ENCODE measurements at places on chromosomes 3 and 15.

GRCh38 chr15:39934397-39935071 is 619 bp downstream of the EIF2AK4 start:
- no peak for DNase-seq

- no peak for DNase-seq
Measured at GRCh38 chr3:11078826-11079515, 75.3 kb upstream of the HRH1 start.

DNA sequence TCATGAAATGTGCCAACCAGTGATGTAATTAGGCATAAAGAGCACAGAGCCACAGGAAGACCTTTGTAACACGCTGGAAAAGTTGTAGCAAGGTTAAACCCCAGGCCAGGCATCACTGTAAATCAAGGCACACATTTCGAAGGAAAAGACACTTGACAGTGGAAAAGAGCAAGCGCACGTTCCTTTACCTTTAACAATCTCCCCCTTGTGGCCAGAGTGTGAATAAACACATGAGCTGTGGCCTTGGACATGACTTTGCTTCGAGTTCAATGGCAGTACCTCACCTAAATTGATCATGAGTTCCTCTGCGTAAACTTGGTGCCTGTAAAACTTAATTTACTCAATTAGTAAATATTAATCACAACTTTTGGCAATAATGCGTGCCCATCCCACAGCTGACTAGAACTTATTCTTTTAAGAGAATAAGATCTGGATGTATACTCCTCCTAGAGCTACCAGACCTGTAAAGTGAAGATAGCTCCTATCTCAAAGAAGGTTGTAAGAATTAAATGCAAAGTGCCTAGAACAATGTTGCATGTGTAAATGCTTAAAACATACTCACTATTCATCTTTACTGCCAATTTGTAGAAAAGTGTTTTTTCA is 757.0 kb upstream of the NECTIN3 start:
- DNase-seq = peak; percentile 55

- DNase-seq = no peak
Measured at GRCh38 chr15:66906668-66907614, 158.5 kb upstream of the SMAD3 start.

DNA sequence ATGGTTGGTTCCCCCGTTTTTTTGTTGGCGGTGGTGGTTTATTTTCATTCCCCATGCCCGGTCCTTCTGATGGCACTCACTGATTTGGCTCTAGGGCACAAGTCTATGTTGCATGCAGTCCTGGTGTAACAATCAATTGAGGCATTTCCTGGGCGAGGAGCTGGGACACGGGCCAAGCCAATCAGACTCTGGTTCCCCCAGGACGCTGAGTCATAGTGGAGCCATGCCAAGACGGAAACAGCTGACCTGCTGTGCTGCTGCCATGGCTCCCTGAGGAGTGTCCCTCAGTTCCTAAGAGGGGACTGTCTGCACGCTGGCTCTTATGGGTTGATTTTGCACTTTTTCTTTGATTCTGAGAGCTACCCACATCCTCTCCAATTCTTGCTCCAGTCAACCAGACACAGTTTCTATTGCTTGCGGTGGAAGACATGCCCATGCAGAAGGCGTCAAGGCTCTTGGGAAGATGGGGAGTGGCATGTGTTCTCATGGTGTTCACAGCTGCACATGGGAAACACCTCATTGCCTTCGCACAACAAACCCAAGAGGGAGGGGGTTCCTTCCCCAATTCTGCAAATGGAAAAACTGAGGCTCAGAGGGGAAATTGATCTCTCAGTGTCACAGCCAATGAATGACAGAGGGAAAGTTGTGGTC is 28.3 kb upstream of the ALDH1L1 start:
- DNase-seq = no peak

GRCh38 chr3:123586968-123587367 is 2.1 kb upstream of the HACD2 start:
- DNase-seq = no peak

DNA sequence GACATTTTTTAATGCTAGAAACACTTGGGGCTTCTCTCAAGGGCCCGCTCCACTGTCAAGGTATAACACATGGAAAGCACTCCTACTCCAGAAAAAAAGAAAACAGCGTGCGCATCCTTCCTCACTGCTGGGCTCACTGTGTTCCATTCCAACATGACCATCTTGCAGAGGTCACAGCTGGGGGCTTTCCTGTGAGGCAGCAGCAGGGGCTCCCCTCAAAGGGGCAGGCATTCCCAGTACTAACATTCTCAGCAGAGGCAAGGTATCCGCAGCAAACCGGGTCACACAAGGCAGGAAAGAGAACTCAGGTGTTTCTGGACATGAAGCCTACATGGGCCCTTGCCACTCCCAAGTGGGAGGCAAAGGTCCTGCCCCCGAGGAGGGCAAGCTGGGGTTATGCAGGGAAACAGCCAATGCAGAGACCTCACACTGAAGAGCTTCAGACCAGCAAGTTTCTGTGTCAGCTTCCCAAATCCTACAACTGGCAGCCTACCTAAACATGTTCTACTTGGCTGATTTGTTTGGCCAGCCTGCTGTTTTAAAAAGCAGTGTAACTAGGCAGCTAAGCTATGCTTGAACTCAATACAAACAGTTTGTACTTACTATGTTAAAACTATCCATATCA is 6.4 kb downstream of the BDH1 start:
- no peak for DNase-seq

- no peak for DNase-seq
Measured at GRCh38 chr3:156507285-156507684, 47.6 kb downstream of the SSR3 start.

GRCh38 chr3:46082849-46083248 is 55.6 kb upstream of the XCR1 start:
- DNase-seq = no peak

DNA sequence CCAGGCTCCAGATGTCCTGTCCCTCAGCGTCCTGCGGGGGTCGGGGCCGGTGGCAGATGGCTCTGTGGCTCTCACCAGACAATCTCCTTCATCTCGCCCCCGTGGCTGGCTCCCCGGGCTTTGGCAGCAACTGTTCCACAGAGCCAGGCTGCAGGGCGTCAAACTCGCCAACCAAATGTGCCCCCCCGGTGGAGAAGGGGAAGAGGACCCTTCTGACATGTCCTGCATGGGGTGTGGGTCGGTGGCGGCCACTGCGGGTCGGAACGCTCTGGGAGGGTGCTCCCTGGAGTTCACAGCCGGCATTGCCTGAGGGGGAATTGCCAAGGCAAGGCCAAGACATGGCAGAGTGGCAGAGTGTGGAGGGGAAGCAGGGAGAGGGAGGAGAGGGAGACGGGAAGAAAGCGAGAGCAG is 36.0 kb downstream of the BDH1 start:
- DNase-seq = no peak

DNA sequence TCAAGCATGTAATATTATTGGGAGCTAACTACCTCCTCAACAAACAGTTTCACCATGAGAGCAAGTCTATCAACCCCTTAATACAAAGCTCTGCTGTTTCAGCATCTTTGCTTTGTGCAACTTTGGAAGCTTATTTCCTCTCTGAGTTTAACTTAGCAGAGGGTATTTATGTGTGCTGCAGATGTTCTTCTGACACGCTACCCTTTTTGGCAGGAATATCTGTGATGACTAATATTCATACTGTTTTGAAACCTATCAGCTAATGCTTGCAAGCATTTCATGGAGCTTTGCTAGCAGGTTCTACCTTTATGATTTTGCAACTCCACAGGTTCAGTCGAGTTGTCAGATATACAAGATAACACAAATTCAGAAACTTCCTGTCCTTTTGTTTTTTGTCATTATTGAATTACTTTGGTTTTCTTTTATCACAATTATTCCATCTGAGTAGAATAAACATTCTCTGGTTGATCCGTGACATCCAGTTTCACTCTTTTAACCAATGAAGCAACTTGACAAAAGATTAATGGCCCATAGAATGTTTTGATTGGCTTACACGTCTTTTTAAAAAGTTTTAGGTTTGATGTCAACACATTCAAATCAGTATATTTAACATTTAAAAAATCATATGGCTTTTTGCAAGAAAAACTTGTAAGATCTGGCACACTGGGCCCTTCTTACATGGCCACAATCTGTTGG is 1.7 kb upstream of the SLC9A9 start:
- peak; percentile 5 for DNase-seq

DNA sequence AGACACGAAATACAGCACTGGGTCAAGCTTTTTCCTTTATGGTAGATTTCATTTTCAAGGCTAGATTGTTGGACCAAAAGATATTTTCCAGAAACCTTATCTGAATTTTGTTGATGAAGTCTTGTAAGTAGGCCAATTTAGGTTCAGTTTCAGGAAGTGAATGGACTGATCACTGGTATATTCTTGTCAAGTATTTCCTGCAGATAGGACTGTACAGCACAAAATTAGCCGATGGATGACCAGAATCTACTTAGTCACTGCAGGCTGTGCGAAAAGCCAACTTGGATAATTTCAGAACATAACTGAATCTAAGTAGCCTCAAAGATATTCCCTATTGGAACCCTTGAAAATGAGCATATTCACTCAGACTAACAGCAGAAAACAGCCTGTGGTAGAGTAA is 206.5 kb downstream of the NR1D2 start:
- no peak for DNase-seq

DNA sequence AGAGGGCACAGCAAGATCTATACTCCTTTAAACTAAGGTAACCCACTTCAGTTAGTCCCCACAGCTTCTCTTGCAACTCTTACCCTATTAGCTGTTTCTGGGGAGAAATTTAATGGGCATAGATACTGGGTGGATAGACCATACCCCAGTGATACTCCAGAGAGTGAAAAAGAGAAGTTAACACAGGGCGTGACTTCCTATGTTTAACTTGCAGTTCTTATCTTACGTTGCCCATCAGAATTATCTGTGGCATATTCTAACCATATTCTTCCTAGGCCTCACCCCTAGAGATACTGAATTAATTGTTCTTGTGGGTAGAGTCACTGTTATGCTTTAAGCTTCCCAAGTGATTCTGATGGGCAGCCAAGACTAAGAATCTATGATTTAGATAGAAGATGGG is 485.4 kb upstream of the TPRG1 start:
- no peak for DNase-seq

- no peak for DNase-seq
Measured at GRCh38 chr15:56978898-56979662, 60.6 kb downstream of the TCF12 start.

- DNase-seq = no peak
Measured at GRCh38 chr3:62954580-62954979, 79.4 kb upstream of the CADPS start.

DNA sequence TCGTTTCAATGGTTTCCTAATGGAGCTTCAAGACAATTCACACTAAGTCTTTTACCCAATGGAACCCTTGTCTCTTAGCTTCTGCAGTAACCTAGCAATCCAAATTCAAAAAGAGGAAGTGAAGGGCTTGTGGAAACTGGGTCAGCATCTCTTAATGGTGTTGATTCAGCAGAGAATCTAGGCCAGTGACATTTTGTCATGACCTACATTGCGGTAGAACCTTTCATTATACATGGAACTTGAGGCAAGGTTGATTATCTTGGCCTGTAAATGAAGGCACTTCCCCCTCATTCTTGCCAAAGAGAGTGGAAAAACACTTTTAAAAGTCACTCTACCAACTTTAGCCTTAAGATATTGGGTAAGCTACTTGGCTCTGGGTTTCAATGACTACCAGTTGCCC is 42.8 kb downstream of the C2CD4B start:
- peak; percentile 70 for DNase-seq

GRCh38 chr15:43312378-43312777 is 18.0 kb downstream of the LCMT2 start:
- no peak for DNase-seq

DNA sequence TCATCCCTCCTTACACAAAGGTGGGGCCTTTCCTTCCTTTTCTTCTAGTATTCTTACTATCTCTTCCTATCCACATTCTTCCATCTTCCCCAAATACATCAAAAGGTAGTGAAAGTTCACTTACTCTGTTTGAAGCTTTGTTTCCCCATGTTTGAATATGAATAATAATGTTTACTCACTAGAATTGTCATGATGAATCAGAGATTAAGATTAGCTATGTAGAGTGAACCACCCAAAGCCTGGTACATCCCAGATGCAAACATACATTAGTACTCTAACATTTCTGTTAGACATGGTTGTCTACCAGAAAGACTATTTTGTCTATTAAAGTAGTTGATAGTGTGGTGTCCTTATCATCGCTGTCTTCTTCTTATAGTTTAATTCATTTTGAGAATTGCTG is 327.1 kb upstream of the TBC1D5 start:
- DNase-seq = no peak

DNA sequence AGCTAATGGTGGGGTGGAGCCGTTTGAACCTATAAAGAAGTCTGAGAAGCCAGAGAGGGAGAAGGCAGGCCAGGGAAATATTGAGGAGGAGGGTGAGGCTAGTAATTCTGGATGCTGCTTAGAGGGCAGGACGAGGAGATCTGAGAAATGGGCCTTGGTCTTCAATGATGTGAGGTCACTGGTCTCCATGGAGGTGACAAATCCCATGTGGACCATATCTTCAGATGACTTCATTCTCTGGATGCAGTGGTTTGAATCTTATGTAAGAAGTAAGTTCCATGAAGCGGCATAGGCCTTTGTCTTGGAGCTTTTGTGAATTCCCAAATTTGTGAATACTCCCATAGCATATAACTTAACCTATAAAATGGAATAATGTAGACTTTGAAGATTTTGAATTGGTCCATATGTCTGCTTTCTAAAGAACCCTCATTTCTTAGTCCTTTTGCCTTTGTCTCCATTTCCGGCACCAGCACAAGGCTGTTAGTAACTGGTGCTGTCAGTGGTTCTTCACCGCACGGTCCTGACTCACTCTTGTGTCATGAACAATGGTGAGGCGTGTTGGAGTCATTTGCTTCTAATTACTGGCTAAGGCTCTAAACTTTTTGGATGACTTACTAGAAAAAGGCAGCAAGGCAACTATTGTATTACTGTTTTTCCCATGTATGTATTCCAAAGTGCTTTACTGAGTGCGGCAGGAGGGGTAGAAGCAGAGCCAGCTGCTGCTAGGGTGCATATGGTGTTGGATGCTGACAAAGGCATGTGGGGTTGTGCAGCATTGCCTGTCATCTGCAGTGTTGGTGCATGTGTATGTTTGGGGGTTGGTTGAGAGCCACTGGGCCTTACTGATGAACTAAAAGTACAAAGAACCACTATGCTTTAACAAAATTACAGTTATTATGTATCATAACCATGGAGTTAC is 279.3 kb upstream of the C2CD4B start:
- DNase-seq = no peak

- DNase-seq = no peak
Measured at GRCh38 chr3:42117175-42118008, 26.2 kb downstream of the TRAK1 start.

DNA sequence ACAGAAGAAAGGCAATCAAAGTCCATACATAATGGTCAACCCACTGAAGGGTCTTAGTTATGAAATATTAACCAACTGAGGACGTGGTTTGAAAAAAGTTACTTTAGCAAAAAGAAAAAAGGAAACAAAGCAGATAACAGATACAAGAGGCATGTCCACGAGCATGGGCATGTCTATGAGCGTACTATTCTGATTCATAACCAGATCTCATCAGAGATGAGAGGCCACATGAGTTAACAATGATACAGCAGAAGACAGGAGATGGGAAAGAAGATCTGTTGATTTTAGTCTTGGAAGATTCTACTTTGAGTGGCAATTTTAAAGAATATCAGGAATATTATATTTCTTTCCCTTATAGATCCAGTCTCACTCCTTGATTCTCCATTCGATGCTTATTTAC is 262.9 kb upstream of the SLITRK3 start:
- no peak for DNase-seq
